ENCODE measurements at places on chromosomes 2 and 18. TPM values are rescaled to one million over a fixed set of nuclear protein-coding genes. Genes with fewer than 3 reads are reported as not detected.
A peak's percentile ranks its signal among the peaks of the same experiment; 100 is the strongest.

DNA sequence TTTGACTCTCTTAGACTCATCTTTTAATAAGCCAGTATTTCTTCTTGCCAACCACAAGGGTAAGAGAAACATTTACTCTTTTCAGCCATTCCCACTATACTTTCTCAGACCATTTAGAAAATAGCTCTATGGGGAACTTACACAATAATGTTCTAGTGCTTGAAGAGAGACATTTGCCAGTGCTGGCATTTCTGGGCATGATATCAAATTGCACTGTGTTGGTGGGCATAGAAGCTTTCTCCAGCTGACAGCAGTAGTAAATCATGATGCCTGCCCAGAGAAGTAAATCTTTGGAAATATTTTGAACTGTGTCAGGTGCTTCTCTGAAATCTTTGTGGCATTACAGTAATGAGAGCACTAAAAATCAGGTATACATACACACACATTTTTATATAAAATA is 346.6 kb downstream of the CBLN2 start:
- no peak for DNase-seq

GRCh38 chr2:212484563-212485080 is 54.0 kb downstream of the ERBB4 start:
- no peak for DNase-seq

GRCh38 chr2:182324665-182325064 is 102.2 kb downstream of the PDE1A start:
- no peak for DNase-seq

GRCh38 chr2:239304533-239305221 is 96.1 kb downstream of the HDAC4 start:
- no peak for DNase-seq

GRCh38 chr2:46548103-46548486 is 68.7 kb downstream of the TMEM247 start:
- DNase-seq, result no peak

- DNase-seq, result peak; percentile 43
Measured at GRCh38 chr2:37415128-37415820, 70.8 kb downstream of the QPCT start.

GRCh38 chr2:47255794-47256193 is 100.7 kb upstream of the STPG4 start:
- no peak for DNase-seq

DNA sequence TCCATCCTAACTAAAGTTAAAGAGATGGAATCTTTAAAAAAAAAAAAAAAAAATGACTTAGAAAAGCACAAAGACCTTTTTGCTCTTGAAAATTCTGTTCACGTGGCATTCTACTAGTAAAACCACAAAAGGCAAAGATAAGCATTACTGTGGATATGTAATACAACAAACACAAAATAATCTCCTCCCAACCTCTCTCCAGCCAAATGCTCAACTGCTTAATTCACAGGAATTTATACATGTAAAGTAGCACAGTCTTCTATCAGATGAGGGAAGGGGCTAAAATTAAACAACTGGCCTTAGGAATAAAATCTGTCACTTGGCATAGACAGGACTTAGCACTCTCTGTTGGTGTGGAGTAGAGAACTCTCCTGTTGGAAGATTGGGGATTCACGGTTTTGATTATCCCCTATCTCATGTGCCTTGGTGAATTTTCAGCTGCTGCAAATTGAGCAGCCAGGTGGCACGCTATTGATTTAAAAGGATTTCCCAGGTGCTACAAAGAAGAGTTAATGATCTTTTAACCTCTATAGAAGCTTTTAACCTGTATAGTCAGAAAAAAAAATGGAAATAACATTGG is 57.4 kb downstream of the ATIC start:
- DNase-seq, result no peak

- DNase-seq, result peak; percentile 38
Measured at GRCh38 chr2:229340086-229340760, 69.1 kb upstream of the PID1 start.

DNA sequence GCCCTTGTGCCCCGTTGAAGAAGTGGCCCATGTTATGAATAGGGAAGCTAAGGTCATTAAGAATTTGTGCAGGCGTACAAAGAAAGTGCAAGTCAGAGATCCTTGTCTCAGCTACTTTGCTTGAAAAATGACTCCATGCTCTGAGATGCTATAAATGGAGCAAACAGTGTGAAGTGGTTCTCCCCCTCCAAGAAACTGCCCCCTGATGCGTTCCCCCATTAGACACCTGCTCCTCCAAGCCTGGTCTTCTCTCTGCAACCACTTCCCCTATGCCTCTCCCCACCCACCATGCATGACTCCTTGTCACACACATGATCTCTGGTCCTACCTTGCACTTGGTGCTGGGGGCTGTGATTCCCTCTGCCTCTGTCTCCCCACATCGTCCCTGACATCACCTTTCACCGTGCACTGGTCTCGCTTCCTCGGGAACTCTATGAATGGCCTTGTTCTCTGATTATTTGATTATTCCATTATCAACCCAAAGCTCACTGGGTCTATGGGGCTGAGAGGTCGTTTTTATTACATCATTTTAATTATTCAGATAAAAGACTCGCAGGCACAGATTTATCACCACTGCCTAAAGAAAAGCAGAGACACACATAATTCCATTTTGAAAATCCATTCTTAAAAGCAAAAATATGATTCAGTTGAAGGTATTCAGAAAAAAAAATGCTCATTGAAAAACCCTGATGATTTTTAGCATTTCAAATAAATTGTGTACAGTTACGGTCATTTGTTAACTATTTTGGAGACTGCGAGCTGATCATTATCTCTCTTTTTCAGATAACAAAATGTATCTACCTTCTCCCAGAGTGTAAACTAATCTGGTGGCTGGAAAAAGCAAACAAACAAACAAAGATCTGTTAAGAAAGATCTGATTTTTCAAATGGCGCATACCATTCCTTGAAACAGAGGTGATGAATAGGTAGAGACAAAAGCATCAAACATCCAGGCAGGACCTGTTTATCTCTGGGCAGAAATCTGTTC is 294.9 kb downstream of the SOX11 start:
- DNase-seq, result no peak

DNA sequence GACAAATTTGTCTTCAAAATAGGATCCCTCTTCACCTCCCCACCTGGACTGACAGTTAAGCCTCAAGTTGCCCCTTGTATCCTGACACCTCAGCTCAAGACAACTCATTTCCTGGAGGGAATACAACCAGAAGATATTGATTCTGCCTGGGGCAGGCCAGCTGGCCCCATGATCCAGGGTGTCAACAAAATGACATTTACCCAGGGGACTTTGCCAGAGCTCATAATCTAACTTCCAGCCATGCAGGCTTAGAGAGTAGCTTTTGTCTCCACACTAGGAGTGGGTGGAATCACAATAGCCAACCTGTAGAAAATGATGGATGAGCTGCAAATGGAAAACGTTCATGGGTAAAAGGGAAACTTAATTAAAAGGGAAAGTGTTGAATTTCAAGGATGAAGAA is 220.1 kb upstream of the DPP10 start:
- no peak for DNase-seq

DNA sequence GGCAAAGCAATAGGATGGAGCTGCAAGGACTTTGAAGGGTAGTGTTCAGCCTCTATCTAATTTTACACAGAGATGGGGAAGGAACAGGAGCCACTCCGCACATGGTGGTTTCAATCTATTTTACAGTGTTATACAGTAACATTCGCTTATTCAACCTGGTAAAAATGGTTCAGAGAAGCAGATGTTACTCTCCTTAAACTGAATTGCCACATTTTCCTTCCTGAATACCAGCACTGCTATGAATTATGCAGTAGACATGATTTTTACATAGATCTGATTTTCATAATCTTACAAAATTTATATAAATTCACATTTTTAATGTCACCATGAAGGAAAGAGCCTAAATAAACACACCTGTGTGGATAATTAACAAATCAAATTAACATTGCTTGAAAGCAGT is 85.0 kb downstream of the ITGA4 start:
- DNase-seq, result no peak

- DNase-seq, result no peak
Measured at GRCh38 chr2:118808429-118808809, 39.0 kb downstream of the EN1 start.

GRCh38 chr2:190726255-190726654 is 77.4 kb downstream of the NAB1 start:
- DNase-seq, result no peak

DNA sequence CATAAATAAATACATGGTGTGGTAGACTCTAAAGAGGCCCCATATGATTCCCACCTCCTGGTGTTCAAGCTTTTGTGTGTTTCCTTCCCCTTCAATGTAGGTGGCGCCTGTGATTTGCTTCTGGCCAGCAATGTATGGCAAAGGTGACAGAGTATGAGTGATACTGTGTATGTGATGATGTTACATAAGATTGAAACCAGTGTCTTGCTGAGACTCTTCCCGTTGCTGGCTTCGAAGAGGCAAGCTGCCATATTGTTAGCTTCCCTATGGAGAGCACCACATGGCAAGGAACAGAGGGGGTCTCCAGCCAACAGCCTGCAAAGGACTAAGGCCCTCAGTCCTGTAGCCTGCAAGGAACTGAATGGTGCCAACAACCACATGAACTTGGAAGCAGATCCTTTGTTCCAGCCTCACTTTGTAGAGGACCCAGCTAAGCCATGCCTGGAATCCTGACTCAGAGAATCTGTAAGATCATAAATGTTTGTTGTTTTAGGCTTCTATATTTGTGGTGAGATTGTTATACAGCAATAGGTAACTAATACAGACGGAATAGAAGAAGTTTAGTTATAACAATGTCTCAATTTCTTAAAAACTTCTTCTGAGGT is 1.7 kb upstream of the SMAD4 start:
- DNase-seq, result no peak

GRCh38 chr2:149860276-149860921 is 272.8 kb upstream of the MMADHC start:
- peak; percentile 88 for DNase-seq

GRCh38 chr18:67840379-67840778 is 323.9 kb upstream of the DSEL start:
- DNase-seq, result no peak

- peak; percentile 1 for DNase-seq
Measured at GRCh38 chr18:56702946-56703345, 51.8 kb downstream of the WDR7 start.

DNA sequence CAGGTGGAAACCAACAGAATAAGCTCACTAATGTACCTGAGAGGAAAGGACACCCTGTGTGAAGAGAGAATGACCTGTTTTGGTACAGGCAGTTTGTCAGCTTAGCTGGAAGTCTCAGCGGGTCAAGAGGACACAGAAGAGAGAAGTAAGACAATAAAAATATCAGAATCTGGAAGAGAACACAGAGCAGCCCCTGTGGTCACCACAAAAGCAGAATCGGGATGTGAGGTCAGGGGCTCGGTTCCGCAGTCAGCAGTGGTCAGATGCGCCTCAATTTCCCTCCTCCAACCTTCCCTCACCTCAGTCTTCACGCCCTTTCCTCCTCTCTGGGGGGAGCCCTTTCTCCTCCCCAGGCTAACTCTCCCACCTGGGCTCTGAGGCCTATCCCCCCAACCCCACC is 122.9 kb downstream of the AFF3 start:
- no peak for DNase-seq

GRCh38 chr2:26073830-26074229 is 39.9 kb downstream of the RAB10 start:
- no peak for DNase-seq

- no peak for DNase-seq
Measured at GRCh38 chr2:129803871-129804270, 175.6 kb upstream of the RAB6C start.

DNA sequence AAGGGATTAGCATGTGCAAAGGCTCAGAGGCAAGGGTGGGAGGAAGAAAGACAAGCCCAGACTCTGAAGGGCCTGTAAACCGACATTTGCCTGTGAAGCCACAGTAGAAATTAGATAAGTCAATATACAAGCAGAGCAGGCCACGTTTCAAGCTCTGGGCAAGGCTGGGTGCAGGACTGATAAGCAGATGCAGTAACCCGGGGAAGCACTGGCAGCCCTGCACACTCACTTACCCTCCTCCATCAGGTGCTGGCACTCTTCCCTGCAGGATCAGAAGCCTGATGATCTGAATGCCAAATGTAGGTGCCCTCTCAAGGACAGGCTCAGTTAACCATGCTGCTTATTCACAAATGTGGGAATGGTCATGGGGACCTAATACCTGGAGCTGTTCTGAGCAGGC is 46.3 kb upstream of the RAB12 start:
- DNase-seq, result no peak

DNA sequence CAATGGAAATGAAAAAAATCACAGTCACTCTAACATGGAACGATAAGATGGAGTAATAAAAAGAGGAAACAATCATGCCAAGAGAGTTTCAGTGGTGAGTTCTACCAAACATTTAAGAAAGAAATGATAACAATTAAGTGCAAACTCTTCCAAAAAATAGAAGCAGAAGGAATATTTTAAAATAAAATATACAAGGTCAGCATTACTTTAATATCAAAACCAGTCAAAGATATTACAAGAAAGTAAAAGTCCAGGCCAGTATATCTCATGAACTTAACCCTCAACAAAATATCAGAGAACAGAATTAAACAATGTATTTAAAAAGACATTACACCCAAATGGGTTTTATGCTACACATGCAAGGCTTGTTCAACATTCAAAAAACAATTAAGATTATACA is 829.4 kb downstream of the TRIB2 start:
- no peak for DNase-seq

DNA sequence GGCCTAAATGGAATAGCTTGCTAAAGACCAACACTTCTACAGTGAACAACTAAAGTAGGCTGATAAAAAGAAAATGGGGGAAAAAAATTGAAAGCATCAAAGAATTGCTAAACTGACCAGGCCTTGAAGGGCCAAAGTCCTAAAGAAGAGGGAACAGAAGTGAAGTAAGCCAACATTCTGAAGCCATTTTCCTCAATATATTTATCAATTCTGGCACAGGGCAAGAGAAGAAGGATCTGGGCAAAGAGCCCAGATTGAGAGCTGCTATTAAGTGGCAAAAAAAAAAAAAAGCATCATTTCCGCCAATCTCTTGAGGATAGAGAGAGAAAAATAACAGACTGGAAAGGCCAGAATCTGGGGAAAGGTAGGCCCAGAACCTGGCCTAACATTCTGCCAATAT is 25.7 kb downstream of the FANCL start:
- DNase-seq, result no peak

DNA sequence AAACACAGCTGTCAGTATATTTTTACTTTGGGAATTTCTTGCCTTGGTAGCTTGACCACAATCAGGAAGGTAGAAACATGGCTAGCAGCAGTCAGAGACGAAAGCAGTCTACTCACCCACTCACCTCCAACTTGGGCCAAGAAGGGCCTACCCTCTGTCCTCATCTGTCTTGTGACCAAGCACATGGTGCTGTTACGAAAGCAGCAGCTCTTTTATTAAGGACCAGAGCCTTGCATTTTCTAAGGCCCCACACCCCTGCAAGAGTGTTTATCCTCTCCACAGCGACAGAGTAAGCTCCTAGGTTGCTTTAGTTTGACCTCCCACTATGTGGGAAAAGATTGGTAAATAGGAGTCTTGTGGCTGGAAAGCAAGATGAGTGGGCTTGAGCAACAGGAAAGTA is 31.3 kb upstream of the MSTN start:
- DNase-seq, result peak; percentile 8

GRCh38 chr2:238655974-238656722 is 191.7 kb upstream of the TWIST2 start:
- DNase-seq, result no peak

Gene SERPINB3
- total RNA-seq, result not detected

Gene ACKR3
- 1.7 TPM for total RNA-seq

Gene ALLC
- total RNA-seq, result not detected

Gene SULT1C3
- total RNA-seq, result not detected

Gene DSC2
- not detected for total RNA-seq

Gene TNP1
- total RNA-seq, result not detected

Gene BCS1L
- 40.7 TPM for total RNA-seq

Gene RTKN
- total RNA-seq, result 23.1 TPM
